Fibroblast of the conjunctiva (primary cell): ENCODE measurements at places on chromosomes 7 and 10.

DNA sequence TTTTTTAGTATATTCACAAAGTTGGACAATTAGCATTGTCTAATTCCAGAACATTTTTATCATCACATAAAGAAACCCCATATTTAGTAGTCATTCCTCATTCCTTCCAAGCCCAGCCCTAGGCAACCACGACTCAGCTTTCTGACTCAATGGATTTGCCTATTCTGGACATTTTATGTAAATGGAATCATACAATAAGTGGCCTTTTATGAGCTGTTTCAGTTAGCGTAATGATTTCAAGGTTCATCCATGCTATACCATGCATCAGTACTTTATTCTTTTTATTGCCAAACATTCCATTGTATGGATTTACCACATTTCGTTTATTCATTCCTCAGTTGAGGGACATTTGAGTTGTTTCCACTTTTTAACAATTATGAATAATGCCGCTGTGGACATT is 249.2 kb downstream of the DYNC1I1 start:
- DNase-seq: no peak

DNA sequence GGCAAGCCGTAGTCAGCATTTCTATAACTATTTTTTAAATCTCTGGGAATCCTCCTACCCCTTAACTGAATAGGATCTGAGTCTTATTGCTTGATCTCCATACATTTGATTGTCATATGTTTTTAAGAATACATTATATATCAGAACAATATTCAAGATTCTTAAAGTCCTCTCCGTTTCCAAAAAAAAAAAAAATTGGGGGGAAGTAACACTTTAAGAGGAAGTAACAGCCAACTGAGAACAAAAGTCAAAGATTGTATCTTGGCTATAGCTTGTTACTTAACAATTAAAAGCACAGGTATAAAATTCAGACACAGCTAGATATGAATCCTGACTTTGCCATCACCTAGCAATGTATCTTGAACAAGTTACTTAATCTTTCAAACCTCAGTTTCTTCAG is 169.9 kb upstream of the ADO start:
- no peak for DNase-seq

DNA sequence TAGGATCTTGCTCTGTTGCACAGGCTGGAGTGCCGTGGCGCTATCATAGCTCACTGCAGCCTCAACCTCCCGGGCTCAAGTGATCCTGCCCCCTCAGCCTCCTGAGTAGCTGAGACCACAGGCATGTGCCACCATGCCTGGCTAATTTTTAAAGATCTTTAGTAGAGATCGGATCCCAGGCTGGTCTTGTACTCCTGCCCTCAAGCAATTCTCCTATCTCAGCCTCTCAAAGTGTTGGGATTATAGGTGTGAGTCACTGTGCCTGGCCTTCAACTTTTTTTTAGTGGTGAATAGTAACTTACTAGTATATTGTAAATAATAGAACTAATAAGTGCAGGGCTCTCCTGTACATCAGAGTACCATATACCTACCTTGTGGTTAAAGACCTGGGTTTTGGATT is 52.1 kb upstream of the LMTK2 start:
- no peak for DNase-seq

- DNase-seq: no peak
Measured at GRCh38 chr7:132436121-132436520, 140.1 kb downstream of the PLXNA4 start.

- DNase-seq: no peak
Measured at GRCh38 chr10:51604579-51604978, 94.8 kb downstream of the CSTF2T start.

DNA sequence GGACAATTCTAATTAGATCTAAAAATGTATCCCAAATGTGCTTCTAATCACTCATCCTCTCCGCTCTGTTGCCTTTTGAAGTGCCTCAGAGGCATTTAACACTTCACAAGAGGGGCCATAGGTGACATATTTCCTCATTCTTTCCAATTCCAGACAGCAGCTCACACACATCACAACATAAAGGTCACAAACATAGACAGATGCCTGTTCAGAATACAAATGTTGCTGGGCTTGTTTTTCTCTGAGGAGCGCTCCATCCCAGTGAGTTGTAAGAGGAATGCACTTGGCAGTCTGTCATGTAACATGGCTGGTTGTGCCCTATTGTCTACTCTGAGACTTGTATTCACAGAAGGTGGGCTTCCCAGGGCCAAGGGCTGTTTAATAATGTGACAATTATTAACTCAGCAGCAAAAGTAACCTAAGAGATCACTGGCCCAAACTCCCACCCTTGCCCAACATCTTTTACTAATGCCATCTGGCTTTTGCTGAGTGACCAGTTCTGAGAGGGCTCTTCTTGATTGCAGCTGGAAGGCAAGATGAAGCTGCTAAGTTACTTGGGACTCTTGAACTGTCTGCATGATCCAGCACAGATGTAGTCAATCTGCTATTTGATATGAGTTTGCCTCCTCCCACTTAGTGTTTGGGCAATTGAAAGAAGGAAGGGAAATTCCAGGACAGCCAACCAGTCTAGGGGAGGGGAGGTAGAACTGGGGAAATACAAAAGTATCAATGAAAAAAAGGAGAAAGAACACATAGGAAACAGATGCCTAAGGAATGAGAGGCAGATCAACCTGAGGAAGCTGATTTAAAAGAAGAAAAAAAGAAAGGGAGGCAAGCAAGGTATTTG is 13.6 kb downstream of the PON2 start:
- no peak for DNase-seq

- no peak for DNase-seq
Measured at GRCh38 chr7:70699271-70699670, 432.7 kb upstream of the GALNT17 start.
